ENCODE measurements at places on chromosomes 3 and 15. TPM values are rescaled to one million over a fixed set of nuclear protein-coding genes. Genes with fewer than 3 reads are reported as not detected.

GRCh38 chr3:55487381-55488241 is 505 bp upstream of the WNT5A start:
- DNase-seq, result no peak

DNA sequence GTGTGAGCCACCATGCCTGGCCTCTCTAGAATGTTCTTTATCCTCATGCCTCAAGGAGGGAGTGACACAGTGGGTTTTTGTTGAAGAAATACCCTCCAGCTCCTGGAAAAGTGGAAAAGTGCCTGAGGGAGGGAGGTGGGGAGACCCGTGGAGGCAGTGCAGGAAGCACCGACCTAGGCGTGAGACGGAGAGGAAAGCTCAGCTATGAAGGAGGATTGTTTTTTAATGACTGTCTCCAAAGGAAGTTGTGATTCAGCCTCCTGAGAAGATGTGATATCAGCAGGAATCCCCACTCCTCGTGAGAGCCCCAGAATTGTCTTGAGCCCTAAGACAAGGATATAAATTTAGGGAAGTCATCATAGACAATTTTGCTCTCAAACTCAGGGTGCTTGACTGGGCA is 21.7 kb downstream of the RPLP1 start:
- DNase-seq, result no peak

GRCh38 chr15:71185706-71186105 is 70.4 kb downstream of the THSD4 start:
- no peak for DNase-seq

- DNase-seq, result no peak
Observed at GRCh38 chr3:105332961-105333360, 33.7 kb upstream of the ALCAM start.

GRCh38 chr3:42658771-42659390 is 5.4 kb downstream of the ZBTB47 start:
- DNase-seq, result no peak

- DNase-seq, result no peak
Observed at GRCh38 chr3:151096716-151097115, 11.3 kb downstream of the MED12L start.

- DNase-seq, result no peak
Observed at GRCh38 chr3:100775669-100776068, 66.4 kb downstream of the TFG start.

The FAM131A gene
- 36.8 TPM for total RNA-seq

The MEGF11 gene
- total RNA-seq, result 0.73 TPM

Measured in glomerular endothelial cell (primary cell).